ENCODE measurements at places on chromosomes 13 and 19.

GRCh38 chr19:42122691-42123607 is 9.3 kb downstream of the POU2F2 start:
- peak; percentile 37 for DNase-seq

GRCh38 chr13:105497597-105497996 is 1037.9 kb downstream of the EFNB2 start:
- no peak for DNase-seq

DNA sequence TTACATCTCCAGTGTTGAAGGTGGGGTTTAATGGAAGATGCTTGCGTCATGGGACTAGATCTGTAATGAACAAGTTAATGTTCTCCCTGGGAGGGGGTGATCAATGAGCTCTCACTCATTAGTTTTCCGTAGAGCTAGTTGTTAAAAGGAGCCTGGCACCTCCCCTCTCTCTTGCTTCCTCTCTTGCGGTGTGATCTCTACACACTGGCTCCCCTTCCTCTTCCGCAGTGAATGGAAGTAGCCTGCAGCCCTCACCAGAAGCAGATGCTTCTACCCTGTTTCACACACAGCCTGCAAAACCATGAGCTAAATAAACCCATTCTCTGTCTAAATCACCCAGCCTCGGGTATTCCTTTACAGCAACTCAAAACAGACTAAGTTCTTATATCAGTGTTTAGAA is 318.8 kb downstream of the SLITRK1 start:
- DNase-seq: no peak

DNA sequence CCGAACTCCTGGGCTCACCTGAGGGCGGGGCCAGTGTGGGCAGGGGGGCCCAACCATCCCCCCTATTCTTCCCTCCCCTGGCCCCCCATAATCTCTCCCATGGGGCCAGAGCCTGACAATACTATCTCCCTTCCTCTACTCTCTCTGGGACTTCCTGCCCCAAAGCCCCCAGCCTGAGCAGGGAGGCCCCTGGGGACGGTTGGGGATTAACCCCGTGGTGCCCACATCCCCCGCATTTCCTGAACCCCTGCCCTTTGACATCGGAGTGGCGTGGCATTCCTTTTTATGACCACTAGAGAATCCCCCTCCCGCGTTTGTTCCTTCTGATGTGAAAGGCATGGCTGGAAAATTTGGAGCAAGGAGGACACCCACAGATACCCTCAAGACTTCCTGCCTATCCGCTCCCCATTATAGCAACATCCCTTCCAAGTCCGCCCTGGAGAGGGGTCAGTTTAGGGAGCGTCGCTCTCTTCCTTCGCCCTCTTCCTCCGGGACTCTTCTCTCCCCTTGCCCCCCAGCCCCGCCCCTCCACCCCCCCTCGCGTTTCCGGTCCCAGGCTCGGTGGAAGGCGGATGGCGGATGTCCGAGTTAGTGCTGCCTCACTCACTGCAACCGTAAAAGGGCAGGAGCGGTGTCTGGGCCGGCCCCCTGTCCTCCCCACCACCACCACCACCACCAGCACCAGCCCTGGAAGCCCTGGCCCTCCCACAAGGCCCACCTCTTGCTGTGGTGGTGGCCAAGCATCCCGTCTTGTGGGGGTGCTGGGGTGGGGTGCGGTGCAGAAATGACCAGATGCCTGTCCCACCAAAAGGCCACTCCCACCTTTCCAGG is 1.8 kb downstream of the VASP start:
- DNase-seq: no peak

DNA sequence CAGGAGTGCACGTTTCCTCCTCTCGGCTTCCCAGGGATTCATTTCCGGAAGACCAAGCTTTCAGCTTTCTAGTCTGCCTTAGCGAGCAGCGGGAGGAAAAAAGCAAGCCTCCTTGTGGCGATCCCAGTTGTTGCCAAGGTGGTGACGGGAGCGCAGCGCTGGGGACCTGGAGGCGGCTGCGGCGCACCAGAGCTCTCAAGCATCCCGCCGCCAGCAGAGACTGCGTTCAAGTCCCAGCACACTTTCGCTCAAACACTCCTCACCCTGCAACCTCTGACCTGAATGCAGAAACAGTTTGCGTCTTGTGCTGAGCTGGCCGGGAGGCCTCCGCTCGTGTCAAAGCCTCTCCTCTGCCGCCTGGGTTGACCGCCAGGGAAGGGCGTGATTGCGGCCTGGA is 4.9 kb downstream of the GSX1 start:
- no peak for DNase-seq

GRCh38 chr19:1470305-1471009 is 8.6 kb downstream of the C19orf25 start:
- DNase-seq: peak; percentile 75
